ENCODE measurements at places on chromosomes 3 and 15.
A peak's percentile ranks its signal among the peaks of the same experiment; 100 is the strongest.

DNA sequence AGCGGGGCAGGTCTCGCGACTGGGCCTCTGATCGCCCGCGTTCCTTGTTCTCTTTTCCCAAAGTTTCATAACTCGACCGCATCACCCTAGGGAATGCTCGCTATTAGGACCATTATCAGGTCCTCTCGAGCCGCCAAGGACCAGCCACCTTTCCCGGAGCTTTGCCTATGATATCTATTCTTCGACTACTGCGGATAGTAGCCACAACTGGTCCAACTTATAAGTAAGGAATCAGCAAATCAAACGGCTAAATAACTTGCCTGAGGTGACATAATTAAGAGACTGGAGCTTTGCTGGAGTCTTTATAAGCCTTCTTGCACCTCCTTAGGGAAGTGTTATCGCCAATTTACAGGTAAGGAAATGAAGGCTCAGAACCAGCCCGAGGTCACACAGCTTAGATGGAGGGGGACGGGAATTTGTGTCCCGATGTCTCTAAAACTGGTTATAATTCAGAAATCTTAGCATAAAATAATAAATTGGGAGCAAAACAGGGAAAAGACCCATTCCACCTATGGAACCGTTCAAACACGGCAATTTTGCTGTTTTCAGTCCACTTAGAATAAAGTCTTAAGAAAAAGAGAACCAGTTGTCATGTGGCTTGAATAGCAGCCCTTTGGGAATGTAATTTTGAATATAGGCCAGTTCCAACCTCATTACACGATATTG lies 479 bp upstream of the PLD1 start:
- peak; percentile 67 for DNase-seq

GRCh38 chr3:48039487-48040190 lies 23.4 kb upstream of the MAP4 start:
- peak; percentile 74 for DNase-seq

GRCh38 chr15:61857169-61857829 lies 202.9 kb downstream of the VPS13C start:
- no peak for DNase-seq

DNA sequence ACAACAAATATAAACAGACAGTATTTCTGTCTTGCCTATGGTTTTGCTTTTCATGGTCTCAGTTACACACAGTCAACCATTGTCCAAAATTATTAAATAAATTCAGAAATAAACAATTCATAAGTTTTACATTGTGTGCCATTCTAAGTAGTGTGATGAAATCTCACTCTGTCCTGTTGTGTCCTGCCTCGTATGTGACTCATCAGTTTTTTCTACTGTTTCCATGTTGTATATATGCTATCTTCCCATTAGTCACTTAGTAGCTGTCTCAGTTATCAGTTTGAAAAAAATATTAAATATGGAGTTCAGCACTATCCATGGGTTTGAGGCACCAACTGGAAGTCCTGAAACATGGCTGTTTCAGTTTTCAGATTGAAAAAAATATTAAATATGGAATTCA lies 282.4 kb upstream of the GRM7 start:
- no peak for DNase-seq

DNA sequence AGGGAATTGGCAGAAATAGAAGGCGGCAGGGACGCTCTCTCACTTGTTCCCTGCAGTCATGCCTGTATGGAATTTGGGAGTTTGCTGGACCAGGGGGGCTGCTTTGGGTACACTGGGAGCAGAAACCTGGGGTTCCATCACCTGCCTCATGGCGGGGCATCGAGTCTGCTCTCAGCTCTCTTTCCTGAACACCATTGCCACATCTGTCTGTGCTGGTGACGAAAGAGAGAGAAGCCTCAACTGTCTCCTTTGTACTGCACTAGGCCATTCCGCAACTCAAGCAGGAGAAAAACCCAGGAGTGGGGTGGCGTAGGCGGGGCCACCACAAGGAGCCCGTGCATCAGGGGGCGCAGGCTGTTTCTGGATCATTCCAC lies 14.0 kb downstream of the TMEM158 start:
- DNase-seq, result no peak

GRCh38 chr3:134337511-134338200 lies 36.6 kb downstream of the AMOTL2 start:
- DNase-seq, result no peak

- peak; percentile 8 for DNase-seq
Measured at GRCh38 chr3:26437678-26438077, 184.9 kb upstream of the LRRC3B start.

DNA sequence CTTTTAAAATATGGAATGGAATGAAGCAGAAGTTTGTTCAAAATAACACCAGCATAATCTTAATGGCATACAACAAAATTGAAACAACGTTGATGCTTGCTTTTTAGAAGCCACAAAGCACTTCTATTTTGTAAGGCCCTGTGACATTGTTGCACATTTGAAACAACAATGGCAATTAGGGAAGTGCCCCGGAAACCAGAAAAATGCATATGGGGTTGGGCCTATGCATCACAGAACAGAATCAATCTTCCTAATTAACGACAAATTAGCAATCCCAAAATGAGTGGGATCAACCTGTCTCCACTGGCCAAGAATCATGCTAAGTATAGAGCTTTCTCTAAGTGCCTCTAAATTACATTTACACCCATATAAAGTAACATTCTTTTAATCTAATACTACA lies 168.9 kb downstream of the MEIS2 start:
- no peak for DNase-seq

DNA sequence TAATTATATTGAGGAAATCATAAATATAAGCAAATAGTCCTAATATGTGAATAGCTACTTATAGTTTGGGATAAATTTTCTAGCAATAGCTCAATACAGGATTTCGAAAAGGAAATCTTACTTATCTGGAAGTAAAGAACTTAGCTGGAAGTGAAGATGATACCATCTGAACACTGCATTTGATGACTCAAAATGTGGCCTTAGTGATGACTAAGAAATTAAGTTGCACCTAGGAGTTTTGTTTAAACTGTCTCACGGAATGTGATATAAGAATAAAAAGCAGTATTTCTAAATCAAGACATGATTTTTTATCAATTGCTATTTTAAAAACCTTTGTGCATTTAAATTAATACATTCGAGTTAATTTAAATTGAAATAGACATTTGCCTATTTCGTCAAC lies 91.2 kb downstream of the EOMES start:
- DNase-seq, result no peak

DNA sequence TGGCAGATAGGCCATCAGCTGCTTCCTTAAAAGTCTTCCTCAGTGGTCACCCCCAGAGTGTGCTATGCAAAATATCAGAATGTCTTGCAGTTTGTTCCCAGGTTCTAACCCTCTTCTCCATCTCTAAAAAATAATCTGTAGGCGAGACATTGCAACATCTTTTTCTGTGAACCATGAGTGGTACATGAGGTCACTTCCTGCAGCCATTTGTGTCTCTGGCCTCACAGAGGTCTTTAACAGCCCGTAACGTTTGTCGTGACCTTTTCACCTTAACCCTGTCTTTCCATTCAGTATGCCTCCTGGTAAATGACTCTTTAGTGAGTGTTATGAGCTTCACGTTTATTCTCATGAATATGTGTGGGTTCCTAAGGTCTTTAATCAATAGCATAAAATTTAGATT lies 145.4 kb downstream of the KLHL25 start:
- DNase-seq, result no peak

GRCh38 chr3:39819899-39820298 lies 10.5 kb downstream of the MYRIP start:
- DNase-seq, result no peak

DNA sequence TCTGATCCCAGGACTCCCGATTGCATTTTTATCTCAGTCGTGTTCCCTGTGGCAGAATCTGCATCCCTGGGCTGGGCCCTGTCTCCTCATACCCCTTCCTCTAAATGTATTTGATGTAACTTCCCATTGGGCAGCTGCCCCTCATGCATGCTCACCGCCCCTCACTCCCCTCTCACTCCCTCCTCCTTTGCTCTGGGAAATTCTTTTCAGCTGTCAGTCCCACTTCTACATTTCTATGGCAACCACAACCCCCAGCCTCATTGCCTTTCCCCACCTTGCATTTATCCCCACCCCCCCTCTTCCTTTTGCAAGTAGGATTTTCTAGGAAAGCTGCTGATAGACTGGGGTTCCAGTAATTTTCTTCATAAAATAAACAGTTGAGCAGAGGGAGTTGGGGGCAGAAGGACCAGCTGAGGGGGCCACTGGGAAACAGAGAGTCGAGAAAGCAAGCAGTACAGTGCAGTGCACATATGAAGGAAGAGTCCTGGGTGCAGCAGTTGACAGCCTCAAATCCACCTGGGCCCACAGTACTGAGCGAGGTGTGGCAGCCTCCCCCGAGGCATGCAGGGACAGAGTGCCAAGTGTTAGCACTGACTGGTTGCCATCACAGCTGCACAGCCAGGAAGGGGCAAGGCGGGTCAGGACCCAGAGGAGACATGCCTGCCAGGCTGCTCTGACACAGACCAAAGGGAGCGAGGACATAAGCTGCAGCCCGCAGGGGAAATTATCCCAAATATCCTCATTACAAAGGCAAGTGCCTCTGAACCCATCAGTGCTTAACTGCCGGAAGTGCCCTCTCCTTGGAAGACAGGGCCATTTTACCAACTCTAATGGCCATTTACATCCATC lies 476.3 kb downstream of the EPHB1 start:
- DNase-seq, result peak; percentile 56

- DNase-seq, result no peak
Measured at GRCh38 chr15:94098921-94099573, 132.3 kb upstream of the MCTP2 start.

GRCh38 chr15:85704066-85704465 lies 90.7 kb downstream of the KLHL25 start:
- DNase-seq, result no peak

- DNase-seq, result no peak
Measured at GRCh38 chr3:43773273-43774094, 82.7 kb downstream of the ABHD5 start.

GRCh38 chr15:29822100-29822683 lies at the start of gene TJP1:
TJP1 (minus strand) TSS chr15:29822468; CDS start chr15:29822028, 440 bp downstream.
- peak; percentile 87 for DNase-seq

GRCh38 chr3:116440196-116440595 lies 5.1 kb downstream of the LSAMP start:
- DNase-seq, result no peak

Measured in eye (tissue), 1 donor.